ENCODE measurements at places on chromosomes 16 and 17.
A peak's percentile ranks its signal among the peaks of the same experiment; 100 is the strongest.

GRCh38 chr16:8283195-8283594 is 307.1 kb downstream of the TMEM114 start:
- DNase-seq, result no peak

DNA sequence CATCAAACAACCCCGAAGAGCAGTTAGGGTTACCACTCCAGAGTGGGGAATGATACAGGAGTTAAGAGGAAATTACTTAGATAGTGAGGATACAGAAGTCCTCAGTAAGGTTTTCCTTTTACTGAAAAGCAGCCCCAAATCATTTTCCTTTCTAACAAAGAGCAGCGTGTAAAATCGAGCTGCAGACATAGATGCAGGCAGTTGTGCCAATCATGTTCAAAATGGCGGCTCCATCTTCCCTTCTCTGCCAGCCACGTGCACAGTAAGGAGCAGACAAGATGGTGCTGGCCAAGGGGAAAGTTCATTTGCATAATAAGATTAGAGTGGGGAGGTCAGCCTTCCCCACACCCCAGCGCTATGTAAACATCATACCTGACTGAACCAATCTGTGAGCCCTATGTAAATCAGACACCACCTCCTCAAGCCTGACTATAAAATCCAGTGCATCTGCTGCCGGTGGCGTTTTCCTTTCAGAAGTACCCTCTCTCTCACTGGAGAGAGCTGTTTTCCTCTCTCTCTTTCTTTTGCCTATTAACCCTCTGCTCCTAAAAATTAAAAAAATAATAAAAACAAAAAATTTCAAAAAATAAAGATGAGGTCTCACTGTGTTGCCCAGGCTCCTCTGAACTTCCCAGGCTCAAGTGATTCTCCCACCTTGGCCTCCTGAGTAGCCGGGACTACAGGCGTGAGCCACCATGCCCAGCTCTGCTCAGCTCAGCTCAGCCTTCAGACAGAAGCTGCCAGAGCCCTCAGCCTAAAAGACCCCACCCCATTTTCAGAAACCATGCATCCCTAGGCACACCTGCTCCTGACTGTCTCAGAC is 2.6 kb upstream of the SRL start:
- DNase-seq, result peak; percentile 86

DNA sequence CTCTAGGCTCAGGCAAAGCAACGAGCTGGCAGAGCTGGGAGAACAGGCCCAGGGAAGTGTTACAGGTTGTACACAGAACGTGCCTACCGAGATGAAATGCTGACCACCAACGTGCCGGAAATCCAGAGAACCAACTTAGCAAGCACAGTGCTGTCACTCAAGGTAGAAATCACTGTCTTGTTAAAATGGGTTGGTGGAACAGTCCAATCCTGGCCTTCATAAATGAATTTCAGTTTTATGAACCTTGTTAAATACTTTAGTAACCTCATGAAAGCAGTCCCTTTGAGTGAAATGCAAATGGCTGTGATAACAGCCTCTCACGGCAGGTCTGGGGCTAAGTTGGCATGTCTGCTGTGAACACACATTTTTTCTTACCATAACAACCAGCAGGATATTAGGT is 29.0 kb downstream of the ETV4 start:
- DNase-seq, result no peak

GRCh38 chr16:85473323-85473722 is 139.8 kb upstream of the GSE1 start:
- no peak for DNase-seq

DNA sequence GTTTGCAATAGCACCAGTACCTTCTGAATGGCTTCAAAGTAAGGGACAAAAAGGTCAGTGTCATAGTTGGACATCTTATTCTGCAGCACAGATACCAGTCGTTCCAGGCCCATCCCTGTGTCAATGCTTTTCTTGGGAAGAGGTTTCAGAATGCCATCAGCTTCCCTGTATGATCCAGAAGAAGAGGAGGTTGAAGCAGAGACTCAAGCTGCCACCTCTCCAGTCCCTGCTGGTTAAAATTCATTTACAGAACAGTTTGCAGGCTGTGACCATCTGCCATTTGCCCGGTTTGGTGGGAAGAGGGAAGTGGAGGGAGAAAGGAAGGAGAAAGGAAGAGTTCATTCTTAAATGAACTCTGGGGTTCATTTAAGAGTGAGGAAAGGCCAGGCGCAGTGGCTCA is 18.4 kb upstream of the EXOSC6 start:
- DNase-seq, result no peak

All from NCI-H2171 (cell line).